ENCODE measurements at places on chromosomes 2 and 18.

DNA sequence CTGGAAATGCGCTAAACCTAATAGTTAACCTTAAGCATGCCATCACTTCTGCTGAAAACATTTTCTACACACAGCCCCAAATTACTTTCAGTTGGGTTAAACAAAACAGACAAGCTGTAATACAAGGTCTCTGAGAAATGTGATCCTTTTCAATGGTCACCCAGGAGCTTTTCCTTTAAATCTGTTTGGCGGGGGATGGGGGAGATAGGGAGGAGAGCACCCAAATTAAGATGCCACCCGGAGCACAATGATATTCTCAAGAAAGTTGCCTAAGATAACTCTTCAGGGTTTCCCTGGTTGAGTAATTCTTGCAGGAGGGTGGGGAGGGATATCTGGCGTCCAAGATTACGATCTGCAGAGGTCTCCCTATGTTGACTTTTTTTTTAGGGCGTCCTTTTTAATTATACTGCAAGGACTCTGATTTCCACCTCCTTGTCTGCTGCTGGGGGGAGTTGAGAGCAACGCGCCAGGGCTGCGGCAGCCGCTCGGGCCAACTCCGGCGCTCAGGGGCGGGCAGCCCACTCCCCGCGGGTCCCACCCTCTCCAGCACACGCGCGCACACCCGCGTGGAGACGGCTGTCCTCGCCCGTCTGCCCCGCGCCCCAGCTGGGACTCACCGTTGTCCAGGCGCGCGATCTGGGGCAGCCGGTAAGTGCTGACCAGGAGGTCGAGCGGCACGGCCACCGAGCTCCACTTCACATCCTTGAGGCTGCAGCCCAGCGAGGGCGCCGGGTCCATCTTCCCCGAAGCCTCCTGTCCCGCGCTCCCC lies 807 bp downstream of the GAREM1 start:
- DNase-seq = peak; percentile 43

GRCh38 chr2:230981704-230982103 lies 14.2 kb upstream of the SPATA3 start:
- no peak for DNase-seq

GRCh38 chr2:210899131-210899530 lies 342.7 kb downstream of the CPS1 start:
- DNase-seq = peak; percentile 46

GRCh38 chr18:12086249-12086648 lies 7.4 kb upstream of the ANKRD62 start:
- DNase-seq = no peak

GRCh38 chr2:170932166-170932565 lies 3.1 kb downstream of the GORASP2 start:
- DNase-seq = no peak

DNA sequence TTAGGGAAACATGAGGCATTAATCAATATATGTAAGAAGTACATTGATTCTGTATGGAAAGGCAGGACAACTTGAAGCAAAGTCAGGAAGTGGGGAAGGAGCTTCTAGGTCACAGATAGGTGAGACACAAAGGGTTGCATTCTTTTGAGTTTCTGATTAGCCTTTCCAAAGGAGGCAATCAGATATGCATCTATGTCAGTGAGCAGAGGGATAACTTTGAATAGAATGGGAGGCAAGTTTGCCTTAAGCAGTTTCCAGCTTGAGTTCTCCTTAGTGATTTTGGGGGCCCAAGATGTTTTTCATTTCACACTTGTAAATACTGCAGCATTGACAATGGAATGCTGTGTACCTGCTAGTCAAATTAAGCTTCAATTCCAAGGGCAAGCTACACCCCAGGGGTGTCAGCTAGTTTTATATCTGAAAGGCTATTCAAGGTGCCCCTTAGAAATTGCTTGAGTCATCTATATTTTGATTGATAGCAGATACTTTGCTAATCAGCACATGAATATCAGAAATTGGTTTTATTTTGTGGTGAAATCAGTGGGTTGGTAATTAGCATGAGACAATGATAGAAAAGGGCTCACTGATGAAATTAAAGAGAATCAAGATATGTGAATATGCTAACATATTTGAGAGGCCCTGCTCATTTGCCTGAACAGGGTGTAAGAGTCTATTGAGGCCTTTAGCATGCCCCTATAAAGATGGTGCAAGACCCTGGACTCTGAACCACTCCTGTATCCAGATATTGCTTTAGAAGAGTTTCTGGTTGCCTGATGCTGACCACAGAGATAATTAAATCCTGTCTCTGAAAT lies 131.5 kb downstream of the TMEM17 start:
- no peak for DNase-seq

DNA sequence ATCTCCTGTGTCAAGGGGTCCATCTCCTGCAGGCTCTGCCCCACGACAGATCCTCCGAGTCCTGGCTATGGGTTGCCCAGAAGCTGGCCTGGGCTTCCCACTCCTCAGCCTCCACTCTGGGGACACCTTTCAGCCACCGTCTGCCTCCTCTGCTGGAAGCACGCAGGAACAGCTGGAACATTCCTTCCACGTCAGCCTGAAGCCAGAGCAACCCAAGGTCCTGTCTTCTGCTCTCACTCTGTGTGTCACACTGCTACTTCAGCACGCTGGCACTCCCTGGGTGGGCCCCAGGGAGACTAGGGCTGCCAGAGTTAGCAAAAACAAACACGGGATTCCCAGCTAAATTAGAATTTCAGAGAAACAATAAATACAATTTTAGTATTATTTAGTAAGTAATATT lies 148.8 kb downstream of the HRH4 start:
- DNase-seq = no peak
